NCI-H774 (cell line): ENCODE measurements at places on chromosomes 2 and 18.

DNA sequence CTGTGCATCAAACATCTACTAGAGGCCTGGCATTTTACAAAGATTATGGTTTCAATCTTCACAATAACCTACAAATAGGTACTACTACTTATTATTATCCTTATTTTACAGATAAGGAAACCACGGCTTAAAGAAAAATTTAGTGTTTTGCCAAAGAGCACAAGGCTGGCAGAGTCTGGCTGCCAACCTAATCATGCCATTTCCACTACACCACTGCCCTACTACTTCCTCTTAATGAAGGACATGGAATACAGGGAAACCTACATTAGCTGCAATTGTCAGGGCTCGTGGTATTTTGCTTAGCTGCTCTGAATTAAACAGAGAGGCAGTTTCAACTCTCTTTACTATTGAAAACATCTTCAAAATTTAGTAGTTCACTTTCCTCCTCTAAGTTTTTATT lies 5.9 kb downstream of the MBOAT2 start:
- no peak for DNase-seq

DNA sequence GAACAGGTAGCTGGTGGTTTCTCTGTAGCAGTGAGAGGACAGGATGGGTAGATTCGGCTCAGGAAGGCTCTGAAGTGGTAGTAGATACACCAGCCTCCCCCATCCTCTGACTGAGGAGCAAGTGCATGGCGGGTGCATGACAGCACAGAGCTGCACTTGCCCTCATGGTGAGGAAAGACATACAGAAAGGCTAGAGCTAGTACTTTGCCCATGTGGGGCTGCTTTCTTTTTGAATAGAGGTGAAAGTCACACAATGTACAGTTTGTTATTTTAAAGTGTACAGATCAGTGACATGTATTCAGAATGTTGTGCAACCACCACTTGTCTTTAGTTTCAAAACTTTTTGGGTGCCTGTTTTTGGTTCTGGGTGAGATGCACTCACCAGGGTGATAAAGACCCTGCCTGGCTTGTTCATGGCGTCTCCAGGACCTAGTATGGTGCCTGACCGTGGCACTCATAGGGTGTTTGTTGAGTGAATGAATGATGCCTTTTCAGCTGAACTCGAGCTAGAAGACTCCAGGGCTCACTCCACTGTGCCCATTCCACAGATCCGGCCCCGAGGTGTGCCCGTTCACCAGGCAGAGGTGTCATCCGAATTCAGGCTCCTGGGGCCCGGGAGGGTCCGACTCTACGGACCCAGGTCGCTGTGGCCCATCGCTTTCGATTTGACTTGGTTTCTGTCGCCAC lies 421 bp upstream of the VAMP5 start:
- no peak for DNase-seq

- peak; percentile 26 for DNase-seq
Observed at GRCh38 chr2:104378853-104379374, 475.0 kb upstream of the POU3F3 start.

GRCh38 chr18:74645679-74646078 lies 48.0 kb downstream of the ZNF407 start:
- DNase-seq: no peak

GRCh38 chr2:155599834-155600233 lies 732.7 kb downstream of the NR4A2 start:
- DNase-seq: no peak

- no peak for DNase-seq
Observed at GRCh38 chr2:229124136-229124535, 147.0 kb downstream of the PID1 start.

DNA sequence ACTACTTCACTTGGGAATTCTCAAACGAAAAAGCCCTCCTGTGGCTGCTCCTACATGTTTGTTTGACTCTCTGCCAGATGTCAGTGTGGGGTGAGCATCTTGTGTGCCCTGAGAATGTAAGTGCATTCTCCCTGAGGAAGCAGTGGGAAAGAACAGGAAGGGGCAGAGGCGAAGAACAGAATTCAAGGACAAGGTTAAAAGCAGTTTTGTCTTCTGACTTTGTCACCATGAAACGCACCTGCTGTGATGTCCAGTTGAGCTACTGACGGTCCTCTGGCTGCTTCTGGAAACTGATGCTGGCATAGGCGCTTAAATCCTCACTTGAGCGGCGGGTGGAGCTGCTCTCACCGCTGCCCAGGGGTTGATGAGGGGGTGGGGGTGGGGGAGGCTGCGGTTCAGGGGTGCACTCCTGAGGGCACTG lies 4.9 kb downstream of the IRS1 start:
- no peak for DNase-seq

GRCh38 chr2:148132412-148132811 lies 111.5 kb downstream of the MBD5 start:
- DNase-seq: no peak

- no peak for DNase-seq
Observed at GRCh38 chr2:85981579-85982247, 92.9 kb upstream of the ST3GAL5 start.

DNA sequence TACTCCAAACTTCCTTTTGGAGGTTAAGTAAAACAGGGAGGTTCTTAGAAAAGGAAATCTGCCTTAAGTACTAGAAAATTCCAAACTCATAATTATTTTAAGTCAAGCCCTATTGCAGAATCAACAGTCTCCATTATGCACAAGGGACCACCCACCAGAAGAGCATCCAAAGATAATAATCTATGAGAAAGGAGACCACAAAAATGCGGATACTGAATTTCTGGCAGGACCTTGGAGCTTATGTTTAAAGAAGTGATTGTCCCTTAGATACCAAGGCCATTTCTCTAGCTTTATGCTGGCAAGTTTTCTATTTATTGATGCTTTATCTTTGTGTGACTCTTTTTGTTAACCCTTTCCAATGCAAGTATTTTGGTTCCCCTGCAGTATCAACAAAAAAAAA lies 404.0 kb upstream of the MMADHC start:
- no peak for DNase-seq

GRCh38 chr2:129754421-129754820 lies 225.0 kb upstream of the RAB6C start:
- DNase-seq: no peak
